ENCODE measurements at places on chromosomes 12 and 14. TPM values are rescaled to one million over a fixed set of nuclear protein-coding genes. Genes with fewer than 3 reads are reported as not detected.

DNA sequence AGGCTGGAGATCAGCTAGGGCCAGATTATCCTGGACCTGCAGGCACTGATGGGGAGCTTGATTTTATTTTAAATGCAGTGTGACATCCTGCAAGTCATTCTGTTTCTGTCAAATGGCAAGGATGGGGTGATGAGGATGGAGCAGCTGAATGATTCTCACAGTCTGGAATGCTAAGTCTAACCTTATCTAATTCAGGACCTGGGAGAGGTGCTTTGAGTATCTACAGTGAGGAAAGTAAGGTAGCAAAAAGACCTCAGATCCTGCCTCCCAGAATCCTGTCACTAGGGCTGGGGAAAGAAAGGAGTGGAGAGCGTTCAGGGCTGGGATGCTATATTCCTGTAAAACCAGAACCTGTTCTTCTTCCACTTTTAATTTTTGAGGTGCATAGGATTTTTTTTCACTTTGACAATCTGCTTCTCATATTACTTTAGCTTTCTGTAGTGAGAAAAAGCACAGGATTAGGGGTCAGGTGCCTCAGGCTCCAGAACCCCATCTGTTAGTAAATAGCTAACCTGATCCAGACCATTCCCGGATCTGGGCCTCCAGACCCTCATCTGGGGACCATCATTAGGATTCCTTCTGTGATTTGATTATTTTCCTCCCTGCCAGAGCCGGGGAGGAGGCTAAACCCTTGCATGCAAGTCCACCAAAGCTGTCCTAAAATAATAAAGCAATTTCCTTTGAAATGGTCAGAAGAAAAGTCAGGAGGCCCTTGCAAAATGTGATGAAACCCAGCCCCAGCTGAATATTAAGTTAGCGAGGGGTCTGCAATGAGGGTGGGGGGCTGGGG is 54.7 kb downstream of the ASCL1 start:
- no peak for DNase-seq

- DNase-seq: no peak
Measured at GRCh38 chr14:90235179-90235976, 21.0 kb upstream of the PSMC1 start.

DNA sequence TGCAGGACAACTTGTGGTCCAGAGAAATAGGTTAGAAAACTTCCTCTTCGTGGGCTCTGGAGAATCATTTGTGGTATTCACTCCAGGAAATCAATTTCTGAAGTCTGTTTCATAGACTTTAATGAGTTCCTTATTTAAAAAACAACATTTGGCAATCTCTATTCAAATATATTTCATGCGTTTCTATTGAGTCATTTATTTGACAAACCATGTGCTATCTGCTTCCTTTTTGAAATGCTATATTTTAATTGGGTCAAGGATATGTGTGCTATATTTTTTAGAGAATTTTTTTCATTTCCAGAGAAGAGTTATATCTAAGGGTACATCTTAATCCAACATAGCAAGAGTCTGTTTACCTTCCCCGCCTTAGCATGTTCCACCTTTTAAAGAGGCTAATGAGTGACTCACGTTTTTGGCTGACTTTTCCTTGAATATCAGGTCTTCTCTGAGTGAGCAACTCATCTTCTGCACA is 252.4 kb upstream of the EGLN3 start:
- no peak for DNase-seq

SLC38A6 gene
- 27.3 TPM for total RNA-seq

DNA sequence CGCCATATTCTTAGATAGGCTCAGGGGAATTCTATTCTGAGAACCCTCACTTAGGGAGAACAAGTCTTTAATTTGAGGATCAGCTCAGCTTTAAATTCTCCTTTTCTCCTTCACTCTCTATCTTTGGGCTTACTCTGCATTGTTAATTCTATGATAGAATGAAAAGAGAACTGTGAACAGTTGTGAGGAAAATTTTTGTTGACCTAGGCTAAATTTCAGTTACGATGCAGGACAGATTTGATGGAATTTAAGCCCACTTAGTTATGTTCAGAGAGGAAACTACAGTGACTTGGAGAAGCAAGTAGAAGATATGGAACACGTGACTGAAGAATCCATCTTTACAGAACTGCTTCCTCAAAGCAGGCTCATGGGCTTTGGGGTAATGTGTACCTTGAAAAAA is 82.7 kb downstream of the TBC1D30 start:
- no peak for DNase-seq

DNA sequence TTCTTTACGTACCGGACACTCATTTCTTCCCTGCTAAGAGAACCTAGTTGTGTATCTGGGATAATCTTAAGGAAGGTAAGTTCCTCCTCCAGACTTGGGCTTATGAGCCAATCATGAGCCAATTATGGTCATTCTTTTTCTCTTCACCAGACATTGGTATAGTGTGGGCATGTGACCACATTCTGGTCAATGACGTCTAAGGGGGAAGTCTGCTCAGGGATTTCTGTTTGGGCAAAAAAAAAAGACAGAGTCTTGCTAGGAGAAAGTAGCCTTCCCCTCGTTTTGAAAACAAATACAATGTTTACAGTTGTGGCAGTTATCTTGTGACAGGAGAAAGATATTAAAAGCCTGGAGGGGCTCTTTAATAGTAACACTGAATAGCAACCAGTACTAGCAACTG is 20.1 kb upstream of the PLXNC1 start:
- no peak for DNase-seq

DNA sequence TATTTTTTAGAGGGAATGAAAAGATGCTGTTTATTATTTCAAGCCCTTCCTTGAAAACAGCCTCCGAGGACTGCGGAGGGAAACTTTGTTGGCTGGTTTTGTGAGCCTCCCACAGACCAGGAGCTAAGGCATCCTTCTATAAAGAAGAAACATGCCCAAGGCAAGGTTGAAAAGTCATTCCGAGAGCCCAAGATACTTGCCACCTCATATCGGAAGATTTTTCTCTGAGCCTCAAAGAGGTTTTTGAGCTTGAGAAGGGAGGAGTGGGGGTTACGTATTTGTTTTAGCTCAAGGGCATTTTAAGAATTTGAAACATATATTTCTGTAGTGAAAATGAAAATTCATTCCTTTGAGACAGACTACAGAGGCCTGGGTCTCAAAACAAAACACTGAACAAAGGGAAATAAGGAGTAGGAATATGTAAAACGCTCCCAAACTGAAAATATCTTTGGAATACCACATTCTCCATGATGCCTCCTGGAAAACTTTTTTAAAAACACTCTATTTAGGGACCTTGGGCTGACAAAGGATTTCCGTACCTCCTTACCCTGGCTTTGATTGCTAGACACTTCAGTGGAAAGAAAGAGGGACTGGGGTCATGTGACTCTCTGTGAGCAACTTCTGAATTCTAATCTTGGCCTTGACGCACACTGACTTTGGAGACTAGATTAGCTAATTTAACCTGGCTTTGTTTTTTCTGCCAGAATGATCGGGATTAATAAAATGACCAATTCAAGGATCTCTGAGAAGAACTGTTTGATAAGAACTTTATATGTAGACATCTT is 180.9 kb downstream of the SRGAP1 start:
- no peak for DNase-seq

DNA sequence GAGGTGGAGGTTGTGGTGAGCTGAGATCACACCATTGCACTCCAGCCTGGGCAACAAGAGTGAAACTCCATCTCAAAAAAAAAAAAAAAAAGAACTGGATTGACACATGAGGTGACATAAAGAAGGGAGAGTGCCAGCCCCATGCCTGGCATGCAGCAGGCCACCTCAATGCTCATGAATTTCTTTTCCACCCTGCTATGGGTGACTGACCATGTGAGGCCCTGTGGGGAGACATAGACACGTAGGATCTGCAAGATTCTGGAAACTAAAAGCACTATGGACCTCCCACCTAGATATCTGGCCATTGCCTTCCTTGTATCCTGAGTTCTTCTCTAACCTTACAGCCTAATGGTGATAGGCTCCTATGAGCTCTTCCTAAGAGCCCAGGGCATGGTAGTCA is 5.6 kb upstream of the ACTN1 start:
- DNase-seq: no peak

KLRC4 gene
- not detected for total RNA-seq

DNA sequence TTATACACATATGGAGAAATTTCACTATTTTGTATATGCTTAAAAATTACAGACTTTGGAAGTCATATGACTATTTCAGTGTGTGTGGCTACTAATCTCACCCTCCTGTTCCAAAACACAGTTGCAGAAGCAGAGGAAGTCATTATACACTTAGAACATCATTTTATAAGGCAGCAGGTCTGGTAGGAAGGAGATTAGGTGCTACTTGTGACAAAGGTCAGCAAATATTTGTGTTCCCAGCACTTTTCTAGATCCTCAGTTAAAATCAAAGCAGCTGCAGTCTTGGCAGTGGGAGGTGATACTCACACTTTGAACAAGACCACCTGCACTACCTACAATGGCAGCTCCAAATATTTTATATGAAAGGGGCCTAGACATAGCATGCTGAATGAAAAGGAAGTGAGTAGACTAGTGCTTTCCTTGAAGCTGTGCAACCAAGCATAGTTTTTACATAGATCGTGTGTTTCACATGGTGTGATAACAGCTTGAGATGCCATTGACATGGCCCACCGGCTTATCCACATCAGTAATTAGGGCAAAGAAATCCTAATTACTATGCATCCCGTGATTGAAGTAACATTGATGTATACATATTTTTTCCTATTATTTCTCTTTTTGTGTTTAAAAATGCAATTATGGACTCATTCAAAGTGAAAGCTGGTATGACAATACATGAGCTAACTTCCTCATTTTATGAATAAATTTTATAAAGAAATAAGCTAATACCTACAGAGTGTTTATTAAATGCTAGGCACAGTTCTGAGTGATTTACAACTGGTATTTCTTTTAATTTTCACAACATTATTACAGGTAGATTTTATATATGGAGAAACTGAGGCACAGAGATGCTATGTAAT is 5.3 kb downstream of the GYS2 start:
- no peak for DNase-seq

RNASE7 gene
- not detected for total RNA-seq

DNA sequence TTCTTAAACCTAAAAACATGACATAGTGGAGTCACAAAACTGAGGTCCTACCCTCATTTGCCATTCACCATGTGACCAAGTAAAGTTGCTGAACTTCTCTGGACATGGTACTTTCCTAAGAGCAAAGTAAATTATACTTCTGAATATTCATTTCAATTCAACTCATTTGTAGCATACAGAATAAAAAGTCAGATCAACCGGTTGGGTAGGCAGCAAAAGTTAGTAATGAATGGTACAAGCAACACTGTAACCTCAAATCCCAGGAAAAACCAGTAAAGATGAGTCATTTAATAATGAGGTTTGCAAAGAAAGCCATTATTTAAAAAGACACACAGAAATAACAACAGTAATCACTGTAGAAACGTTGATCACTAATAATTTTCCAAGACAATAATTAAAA is 8.7 kb downstream of the POLE2 start:
- no peak for DNase-seq

PRR4 gene
- total RNA-seq: 4.4 TPM

DNA sequence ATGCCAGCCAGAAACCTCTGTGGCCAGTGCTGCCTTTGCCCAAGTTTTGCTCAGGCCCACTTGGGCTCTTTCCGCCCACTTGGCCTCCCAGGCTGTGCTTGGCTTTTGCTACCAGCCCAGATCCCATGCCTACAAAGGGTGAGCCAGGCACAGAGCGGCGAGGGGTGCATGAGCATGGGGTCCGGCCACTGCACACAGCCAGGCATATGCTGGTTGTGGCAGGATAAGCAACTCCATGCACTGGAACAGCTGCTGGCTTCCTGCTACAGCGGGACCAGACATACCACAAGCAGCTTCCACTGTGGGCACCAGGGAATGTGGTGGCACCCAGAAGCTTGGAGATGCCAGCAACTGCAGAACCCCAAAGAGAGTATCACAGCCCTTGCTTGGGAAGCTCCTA is 45.7 kb upstream of the PRPF39 start:
- no peak for DNase-seq

GALNT9 gene
- 3.5 TPM for total RNA-seq

CCDC177 gene
- not detected for total RNA-seq

- no peak for DNase-seq
Measured at GRCh38 chr12:85448548-85449139, 168.6 kb downstream of the ALX1 start.

PPP4R4 gene
- 0.27 TPM for total RNA-seq

FAM234B gene
- 4.6 TPM for total RNA-seq

DNA sequence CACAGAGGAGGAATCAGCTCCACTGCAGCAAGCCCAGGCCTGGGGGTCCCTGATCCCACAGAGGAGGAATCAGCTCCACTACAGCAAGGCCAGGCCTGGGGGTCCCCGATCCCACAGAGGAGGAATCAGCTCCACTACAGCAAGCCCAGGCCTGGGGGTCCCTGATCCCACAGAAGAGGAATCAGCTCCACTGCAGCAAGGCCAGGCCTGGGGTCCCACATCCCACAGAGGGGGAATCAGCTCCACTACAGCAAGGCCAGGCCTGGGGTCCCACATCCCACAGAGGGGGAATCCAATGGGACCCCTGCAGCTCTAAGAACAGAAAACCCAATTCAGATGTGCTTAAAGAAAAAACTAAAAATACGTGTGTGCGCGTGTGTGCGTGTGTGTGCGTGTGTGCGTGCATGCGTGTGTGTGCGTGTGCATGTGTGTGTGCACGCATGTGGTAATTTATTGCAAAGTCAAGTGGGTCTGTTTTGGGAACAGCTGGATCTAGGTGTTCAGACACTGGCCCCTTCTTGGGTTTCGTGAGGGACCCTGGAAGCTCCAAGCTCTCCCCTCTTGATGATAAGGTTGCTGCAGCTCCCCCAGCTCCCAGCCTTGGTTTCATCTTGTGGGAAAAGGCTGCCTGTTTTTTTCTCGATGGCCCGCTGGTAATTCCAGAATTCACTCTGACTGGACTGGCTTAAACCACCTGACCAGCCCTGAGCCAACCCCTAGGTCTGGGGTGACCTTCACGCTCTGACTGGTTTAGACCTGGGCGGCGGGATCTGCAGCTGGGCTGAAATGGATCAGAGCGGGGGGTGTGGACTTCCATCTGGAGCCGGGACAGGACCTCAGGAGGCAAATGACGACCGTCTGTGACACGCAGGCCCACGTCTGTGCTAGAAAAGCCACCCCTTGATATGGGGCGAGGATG is 47.1 kb downstream of the GALNT9 start:
- DNase-seq: no peak

RPGRIP1 gene
- not detected for total RNA-seq

ESYT1 gene
- 92.8 TPM for total RNA-seq

- DNase-seq: no peak
Measured at GRCh38 chr12:24947541-24948419, 1.1 kb downstream of the BCAT1 start.

DNA sequence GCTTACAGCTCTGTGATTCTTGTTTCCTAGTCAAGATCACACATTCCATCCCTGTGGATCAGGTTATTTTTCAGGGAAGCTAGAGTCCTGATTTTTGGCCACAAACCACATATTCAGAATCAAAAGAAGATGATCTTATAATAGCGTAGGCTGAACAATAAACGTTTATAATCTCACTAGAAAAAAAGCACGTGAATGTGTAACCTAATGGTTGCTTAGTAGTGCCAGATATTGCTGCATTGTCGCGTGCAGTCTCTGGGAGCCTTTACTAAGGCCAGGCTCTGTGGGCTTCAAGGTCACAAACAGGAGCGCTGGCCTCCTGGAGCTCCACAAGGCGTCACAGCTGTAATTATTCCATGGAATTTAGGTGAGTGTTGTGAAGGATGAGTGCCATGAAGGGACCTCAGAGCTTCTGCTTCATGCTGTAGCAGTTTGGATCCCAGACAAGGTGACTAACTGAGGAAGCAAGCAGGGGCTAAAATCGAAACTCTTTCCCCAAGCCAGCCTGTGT is 17.4 kb downstream of the CDKN1B start:
- DNase-seq: no peak

Measured in sigmoid colon (tissue), 7 donors.